ENCODE measurements at places on chromosomes 13 and 19. TPM values are rescaled to one million over a fixed set of nuclear protein-coding genes. Genes with fewer than 3 reads are reported as not detected.
A peak's percentile ranks its signal among the peaks of the same experiment; 100 is the strongest.

DNA sequence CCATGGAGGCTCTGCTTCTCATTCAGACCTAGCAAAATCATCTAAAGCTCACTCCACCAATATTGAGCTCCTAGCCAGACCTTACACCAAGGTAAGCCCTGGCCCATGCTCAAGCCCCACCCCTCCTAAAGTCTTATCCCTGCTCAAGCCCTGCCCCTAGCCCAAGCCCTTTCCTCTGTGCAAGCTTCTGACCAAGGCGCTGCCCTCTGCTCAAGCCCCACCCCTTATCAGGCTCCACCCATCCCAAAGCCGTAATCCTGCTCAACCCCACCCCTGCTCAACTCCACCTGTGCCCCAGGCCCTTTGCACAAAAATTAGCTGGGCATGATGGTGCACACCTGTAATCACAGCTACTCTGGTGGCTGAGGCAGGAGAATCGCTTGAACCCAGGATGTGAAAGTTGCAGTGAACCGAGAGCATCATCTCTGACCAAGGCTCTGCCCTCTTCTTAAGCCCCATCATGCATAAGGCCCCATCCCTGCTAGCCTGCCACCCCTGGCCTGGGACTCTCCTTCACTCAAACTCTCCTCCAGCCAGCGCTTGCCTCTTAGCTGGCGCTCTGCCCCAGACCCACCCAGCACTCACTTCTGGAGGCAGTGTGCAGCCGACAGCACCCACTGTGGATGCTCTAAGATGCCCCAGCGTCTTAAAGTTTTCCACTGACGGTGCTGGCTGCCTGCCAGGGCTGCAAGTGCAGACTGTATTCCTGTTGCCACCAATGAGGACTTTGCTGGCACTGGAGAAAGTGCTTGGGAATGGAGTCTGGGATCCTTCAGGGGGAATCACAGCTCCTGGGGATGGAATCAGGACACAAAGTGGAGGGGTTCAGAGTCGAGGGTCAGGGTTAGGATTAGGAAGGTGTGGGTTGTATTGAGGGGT lies 16.5 kb downstream of the KLK4 start:
- H3K27ac ChIP-seq: no peak overlapping the region
- no peak for DNase-seq
- H3K4me3 ChIP-seq: no peak overlapping the region
- H3K27me3 ChIP-seq: peaks cover 4% of the 10 kb centered on the region
- H3K36me3 ChIP-seq: no peaks in the 10 kb centered on the region

- no peaks in the 10 kb centered on the region for H3K27me3 ChIP-seq
- H3K36me3 ChIP-seq: peaks cover 10% of the 10 kb centered on the region
- peaks cover 50% of the 10 kb centered on the region for H3K4me1 ChIP-seq
- no peak overlapping the region for H3K4me3 ChIP-seq
These were observed 8.8 kb downstream of the GRAMD1A start for GRCh38 chr19:35008891-35009341.

GRCh38 chr13:42876270-42876714 lies 94.9 kb downstream of the FAM216B start:
- H3K36me3 ChIP-seq: no peaks in the 10 kb centered on the region
- no peak overlapping the region for H3K4me3 ChIP-seq
- H3K27me3 ChIP-seq: no peaks in the 10 kb centered on the region
- peaks cover 10% of the 10 kb centered on the region for H3K4me1 ChIP-seq
- no peak for DNase-seq
- H3K27ac ChIP-seq: no peak overlapping the region

- peak overlapping the region; percentile 90 for H3K27ac ChIP-seq
- H3K27me3 ChIP-seq: no peaks in the 10 kb centered on the region
- no peak for DNase-seq
- no peaks in the 10 kb centered on the region for H3K36me3 ChIP-seq
- H3K4me3 ChIP-seq: peak overlapping the region; percentile 69
These were observed 324 bp upstream of the FBXO17 start for GRCh38 chr19:38975861-38976271.

DNA sequence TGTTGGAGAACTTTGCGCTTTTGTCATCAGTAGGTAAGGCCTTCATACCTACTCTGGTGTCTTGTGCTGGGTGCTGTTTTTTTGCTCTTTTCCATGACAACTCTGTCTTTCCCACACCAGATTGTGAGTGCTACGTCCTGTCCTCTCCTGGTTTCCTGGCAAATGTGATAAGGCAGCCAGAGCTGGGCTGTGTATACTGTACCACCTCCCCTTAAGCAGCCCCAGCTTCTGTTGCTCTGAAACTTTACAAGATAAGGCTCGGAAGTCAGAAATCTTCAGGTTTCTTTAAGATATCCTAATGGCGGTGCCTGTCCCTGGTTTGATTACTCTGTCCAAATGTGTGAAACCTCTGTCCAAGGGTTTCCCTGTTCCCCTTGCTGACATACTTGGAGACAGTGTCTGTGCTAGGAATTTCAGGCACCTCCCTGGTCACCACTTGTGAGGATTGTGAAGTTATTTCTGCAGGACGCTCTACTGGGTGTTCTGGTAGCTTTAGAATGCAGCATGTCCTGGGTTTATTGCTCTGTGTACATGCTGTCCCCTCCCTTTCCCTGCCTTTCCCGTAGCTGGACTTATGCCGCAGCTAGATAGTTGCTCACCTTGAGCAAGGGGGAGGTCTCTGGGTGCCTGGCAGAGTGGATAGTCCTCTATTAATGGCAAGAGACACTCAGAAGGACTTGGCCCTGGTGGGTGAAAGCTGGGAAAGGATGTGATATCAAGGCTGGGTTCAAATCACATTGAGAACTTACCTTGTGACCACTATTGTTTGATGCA lies 7.0 kb downstream of the ZNF749 start:
- H3K4me1 ChIP-seq: no peaks in the 10 kb centered on the region
- H3K36me3 ChIP-seq: peaks cover 16% of the 10 kb centered on the region
- no peaks in the 10 kb centered on the region for H3K27me3 ChIP-seq

DNA sequence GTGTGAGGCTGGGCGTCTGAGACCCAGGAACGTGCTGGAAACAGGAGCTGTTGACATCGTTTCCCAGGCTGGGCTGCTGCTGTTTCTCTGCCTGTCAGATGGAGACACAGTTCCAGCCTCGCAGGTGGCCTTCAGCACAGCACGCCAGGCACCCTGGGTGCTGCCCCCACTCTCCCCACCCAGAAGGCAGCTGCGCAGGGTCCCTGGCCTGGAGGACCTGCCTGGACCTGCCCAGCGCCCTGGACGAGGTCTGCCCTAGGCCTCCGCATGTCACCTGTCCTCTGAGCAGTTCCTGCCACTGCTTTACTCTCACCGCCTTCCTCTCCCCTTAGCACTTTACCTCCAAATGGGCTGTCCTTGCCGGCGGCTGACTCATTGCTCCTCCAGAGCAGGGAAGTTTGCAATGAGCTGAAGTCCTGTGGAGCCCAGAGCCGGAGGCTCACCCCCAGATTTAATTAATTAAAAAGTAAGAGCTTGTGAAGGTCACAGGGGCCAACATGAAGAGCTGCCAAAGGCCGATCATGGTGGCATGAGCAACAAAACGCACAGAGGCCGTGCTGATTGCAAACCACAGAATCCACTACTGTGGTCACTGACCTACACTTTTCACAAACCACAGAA lies 32.2 kb downstream of the C13orf46 start:
- peaks cover 33% of the 10 kb centered on the region for H3K4me1 ChIP-seq
- H3K27me3 ChIP-seq: no peaks in the 10 kb centered on the region
- H3K4me3 ChIP-seq: no peak overlapping the region
- no peak for DNase-seq
- no peak overlapping the region for H3K27ac ChIP-seq

DNA sequence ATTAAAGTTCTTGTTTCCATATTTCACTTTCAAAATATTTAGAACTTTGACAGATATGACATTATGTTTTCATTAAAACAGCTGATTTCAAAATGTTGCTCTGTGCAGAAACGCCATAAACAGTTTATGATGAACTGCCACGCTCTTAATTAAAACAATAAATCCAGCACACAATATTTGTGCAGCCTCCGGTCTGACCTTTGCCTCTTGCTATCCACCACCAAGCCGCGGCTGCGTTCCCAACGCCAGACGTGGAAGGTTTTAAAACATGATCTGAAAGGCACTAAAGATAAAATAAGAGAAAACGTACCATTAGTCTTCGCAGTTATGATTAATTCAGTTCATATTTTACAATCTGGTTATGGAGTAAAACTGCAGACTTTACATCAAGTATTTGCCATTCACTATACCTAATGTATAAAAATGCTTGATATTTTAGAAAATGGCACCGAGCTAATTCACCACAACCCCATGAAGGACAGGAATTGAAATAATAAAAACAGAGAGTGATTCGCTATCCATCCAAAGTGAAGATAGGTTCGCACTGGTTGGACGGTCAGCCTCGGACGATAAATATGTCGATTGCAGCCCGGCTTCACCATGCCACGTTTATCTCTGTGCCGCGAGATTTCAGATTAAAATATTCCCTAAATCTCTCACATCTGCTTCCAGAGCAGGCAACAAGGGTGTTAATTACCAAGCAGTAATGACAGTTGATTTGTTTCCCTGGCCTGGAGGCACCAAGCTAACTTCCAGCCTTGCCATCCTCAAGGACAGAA lies 103.3 kb upstream of the ZNF507 start:
- H3K36me3 ChIP-seq: no peaks in the 10 kb centered on the region
- DNase-seq: no peak
- no peak overlapping the region for H3K27ac ChIP-seq
- no peaks in the 10 kb centered on the region for H3K27me3 ChIP-seq
- no peaks in the 10 kb centered on the region for H3K4me1 ChIP-seq
- H3K4me3 ChIP-seq: no peak overlapping the region

DNA sequence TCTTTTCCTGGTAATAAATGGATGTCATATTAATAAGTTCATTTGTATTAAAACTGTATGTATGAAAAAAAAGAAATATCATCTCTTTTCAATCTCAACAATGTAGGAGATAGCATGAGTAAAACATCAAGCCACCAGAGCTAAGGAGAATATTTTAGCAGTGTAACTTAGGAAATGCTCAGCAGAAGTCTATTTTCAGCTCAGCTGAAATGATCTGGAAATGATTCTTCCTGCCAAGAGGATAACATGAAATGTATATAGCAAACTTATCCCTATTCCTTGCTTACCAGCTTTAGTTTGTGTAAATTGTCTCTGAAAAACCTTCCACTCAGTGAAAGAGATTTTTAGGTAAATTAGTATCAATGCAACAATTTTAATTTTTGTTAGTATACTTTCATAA lies 1194.4 kb downstream of the SLITRK1 start:
- no peaks in the 10 kb centered on the region for H3K36me3 ChIP-seq
- H3K27ac ChIP-seq: no peak overlapping the region
- H3K4me3 ChIP-seq: no peak overlapping the region

GRCh38 chr19:13120031-13120430 lies 2.0 kb downstream of the NACC1 start:
- H3K36me3 ChIP-seq: peaks cover 15% of the 10 kb centered on the region
- H3K4me3 ChIP-seq: no peak overlapping the region
- H3K27ac ChIP-seq: no peak overlapping the region
- peaks cover 39% of the 10 kb centered on the region for H3K4me1 ChIP-seq

DNA sequence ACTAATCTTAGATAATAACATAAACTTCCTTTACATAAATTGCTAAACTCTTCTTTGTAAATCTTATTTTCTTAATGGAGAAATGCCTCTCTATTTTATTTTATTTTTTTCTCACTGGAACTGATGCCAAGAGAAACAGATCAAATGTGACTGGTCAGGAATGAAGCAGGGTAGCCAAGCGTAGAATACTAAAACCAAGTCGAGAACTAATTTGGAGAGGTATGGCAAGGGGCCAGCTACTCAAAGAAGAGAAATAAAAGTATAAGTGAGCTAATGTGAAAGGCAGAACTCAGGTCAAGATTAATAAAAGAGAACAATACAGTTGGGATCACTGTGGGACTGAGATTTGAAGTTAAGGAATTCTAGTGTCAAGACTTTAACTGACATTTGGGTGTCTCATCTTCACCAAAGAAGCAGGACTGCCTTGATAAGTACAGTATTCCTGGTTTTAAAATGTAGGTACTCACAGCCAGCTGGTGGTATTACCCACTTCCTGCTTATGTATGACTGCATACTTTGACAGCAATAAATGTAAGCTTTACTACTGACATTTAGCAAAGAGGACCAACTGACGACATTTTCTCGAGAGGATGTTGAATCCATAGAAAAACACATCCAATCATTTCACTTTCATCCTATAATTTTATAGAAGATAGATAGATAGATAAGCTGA lies 1192.2 kb downstream of the EFNB2 start:
- H3K4me1 ChIP-seq: no peaks in the 10 kb centered on the region
- H3K36me3 ChIP-seq: no peaks in the 10 kb centered on the region
- H3K27ac ChIP-seq: no peak overlapping the region
- H3K27me3 ChIP-seq: no peaks in the 10 kb centered on the region
- H3K4me3 ChIP-seq: no peak overlapping the region

- H3K27ac ChIP-seq: no peak overlapping the region
- H3K4me3 ChIP-seq: no peak overlapping the region
- no peaks in the 10 kb centered on the region for H3K27me3 ChIP-seq
- H3K36me3 ChIP-seq: no peaks in the 10 kb centered on the region
- H3K4me1 ChIP-seq: no peaks in the 10 kb centered on the region
- no peak for DNase-seq
These were observed 812.6 kb downstream of the DACH1 start for GRCh38 chr13:71054358-71054757.

DNA sequence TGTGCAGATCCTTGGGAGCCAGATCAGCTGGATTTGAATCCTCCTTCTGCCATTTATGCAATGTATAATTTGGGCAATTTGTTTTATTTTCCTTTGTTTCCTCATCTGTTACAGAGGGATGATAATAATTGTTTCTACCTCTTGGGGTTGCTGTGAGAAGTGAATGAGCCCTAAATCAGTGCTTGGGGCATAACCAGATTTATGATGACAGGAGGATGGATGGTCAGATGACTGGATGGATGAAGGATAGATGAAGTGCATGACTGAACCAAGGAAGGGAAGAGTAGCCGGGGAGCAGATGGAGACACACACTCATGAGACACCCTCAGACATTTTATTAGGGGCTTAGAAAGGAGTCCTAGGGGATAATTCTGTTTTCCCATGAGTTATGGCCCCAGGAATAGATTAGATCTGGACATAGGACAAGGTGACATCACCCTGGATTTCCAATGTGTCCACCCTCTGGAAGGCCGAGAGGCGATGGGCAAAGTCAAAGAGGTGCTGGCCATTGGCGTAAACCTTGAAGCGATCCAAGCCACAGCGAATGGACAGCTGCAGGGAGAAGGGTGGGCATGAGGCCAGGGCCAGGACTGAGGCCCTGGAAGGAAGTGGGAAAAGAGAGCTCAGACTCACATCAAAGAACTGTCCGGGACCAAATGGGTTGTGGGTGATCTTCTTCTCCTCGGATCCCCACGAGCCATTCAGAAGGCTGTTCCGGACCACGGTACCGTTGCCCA lies 11.2 kb downstream of the LGALS4 start:
- no peak for DNase-seq
- H3K27me3 ChIP-seq: no peaks in the 10 kb centered on the region
- H3K27ac ChIP-seq: no peak overlapping the region
- H3K4me3 ChIP-seq: no peak overlapping the region
- no peaks in the 10 kb centered on the region for H3K36me3 ChIP-seq

Gene NOVA2
- total RNA-seq: 4.2 TPM

Gene CYP4F3
- 0.66 TPM for total RNA-seq

Gene TMC4
- total RNA-seq: 0.26 TPM

Gene CEACAM7
- total RNA-seq: 2.1 TPM

Gene XAB2
- total RNA-seq: 32.0 TPM
